Aorta (tissue), 5 donors: ENCODE measurements at places on chromosomes 12 and 14.

- no peak overlapping the region for H3K27ac ChIP-seq
- H3K4me1 ChIP-seq, result no peaks in the 10 kb centered on the region
- no peak overlapping the region for H3K4me3 ChIP-seq
- no peaks in the 10 kb centered on the region for H3K27me3 ChIP-seq
Observed at GRCh38 chr12:45543887-45544286, 185.6 kb upstream of the ARID2 start.

DNA sequence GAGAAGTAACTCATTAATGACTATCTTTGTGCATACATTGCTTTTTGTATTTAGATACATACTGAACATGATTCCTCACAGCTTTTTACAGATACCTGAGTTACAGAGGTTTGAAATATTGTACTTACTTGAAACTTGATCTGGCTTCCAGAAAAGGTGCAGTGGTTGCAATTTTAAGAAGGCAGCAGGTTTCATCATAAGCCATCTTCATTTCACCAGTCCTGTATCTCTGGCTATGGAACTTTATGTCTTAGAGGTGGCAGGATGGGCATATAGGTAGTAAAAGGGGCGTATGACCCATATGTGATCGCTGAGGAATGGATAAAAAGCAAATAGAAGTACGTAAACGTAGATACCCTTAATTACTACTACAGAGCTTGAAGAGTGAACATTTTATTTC is 13.7 kb downstream of the ZBTB1 start:
- no peak overlapping the region for H3K27ac ChIP-seq
- H3K4me1 ChIP-seq, result peaks cover 3% of the 10 kb centered on the region

DNA sequence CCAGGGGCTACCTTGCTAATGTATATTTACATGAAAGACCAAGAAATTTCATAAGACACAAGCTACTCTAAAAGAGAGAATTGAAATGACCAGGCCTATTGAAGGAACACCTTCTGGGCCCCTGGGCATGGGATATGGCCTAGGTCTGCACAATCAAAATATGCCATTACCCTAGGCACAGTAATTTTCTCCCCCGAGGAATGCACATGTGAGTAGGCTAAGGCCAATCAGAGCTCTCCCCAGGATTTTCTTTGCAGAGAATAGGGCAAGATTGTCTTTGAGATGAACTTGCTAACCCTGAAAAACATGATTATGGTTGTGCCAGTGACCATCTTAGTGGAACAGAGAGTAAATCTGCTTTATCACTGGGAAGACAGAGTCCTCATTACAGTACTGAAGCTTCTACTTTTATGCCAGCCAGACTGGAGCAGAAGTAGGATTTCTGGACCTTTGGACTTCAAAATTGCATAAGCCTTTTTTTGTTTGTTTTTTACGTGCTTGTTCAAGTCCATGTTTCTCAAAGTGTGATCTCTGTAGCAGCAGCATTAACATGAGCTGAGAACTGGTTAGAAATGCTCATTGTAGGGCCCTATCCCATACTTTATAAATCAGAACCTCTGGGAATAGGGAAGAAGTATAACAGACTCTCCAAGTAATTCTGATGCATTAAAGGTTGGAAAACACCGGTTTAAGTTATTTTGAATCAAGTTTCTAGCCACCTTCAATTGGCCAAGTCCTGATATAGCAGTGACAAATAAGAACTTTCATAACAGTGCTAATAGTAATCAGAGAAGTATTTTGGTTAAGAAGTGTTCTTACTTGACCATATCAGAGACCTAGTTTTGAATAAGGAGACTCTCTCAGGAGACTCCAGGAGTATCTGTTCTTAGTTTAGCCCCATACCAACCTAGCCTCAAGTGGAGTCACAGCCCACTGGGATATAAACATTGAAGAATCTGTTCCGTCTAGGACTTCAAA is 112.9 kb downstream of the LMO3 start:
- no peak overlapping the region for H3K27ac ChIP-seq
- H3K4me3 ChIP-seq, result no peak overlapping the region
- no peaks in the 10 kb centered on the region for H3K27me3 ChIP-seq
- no peak for DNase-seq

DNA sequence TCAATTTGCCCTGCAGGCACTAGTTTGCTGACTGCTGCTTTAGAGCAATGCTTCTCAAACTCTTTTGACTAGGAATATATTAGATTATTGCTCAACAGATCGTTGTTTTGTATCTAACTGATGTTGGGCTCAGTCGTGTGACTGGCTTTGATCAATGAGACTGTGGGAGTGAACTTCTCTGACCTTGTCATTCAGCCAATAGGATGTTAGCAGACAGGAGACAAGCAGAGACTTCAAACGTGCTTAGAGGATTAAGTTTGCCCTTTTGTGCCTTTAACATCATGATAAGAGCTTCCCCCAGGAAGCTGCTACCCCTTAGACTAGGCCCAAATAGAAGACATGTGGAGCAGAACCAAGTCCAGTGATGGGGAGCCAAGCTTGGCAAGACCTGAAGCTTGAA is 76.7 kb upstream of the ELK3 start:
- H3K27ac ChIP-seq, result no peak overlapping the region
- H3K27me3 ChIP-seq, result no peaks in the 10 kb centered on the region
- no peaks in the 10 kb centered on the region for H3K4me1 ChIP-seq
- no peak overlapping the region for H3K4me3 ChIP-seq
- no peak for DNase-seq

GRCh38 chr14:100295376-100296105 is 10.7 kb downstream of the SLC25A29 start:
- no peak overlapping the region for H3K4me3 ChIP-seq
- H3K36me3 ChIP-seq, result peaks cover 2% of the 10 kb centered on the region
- H3K27ac ChIP-seq, result no peak overlapping the region
- H3K4me1 ChIP-seq, result no peaks in the 10 kb centered on the region
- peak; percentile 24 for DNase-seq

DNA sequence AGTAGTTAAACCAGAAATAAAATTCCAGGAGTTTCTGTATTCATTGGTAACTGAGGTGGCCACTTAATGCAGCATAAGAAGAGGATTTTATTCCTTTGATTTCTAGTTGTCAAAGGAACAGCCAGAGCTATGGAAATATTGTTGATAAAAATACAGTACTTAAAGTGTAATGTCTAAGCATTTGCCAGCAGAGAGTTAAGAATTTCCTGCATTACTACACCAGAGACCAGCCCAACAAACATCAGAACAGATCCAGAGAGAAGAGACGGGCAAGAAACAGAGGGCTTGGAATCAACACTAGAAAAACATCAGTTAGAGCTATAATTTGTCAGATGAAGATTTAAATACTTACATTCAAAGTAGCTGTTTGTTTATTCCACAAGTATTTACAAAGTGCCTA is 77.9 kb downstream of the ST8SIA1 start:
- no peak for DNase-seq
- no peak overlapping the region for H3K27ac ChIP-seq
- no peak overlapping the region for H3K4me3 ChIP-seq
- no peaks in the 10 kb centered on the region for H3K36me3 ChIP-seq
- peaks cover 3% of the 10 kb centered on the region for H3K4me1 ChIP-seq

- H3K27me3 ChIP-seq, result no peaks in the 10 kb centered on the region
- H3K4me3 ChIP-seq, result no peak overlapping the region
- H3K27ac ChIP-seq, result no peak overlapping the region
- H3K4me1 ChIP-seq, result no peaks in the 10 kb centered on the region
Observed at GRCh38 chr14:51639668-51640316, 11.9 kb upstream of the FRMD6 start.

GRCh38 chr12:53096089-53096741 is 1.3 kb upstream of the IGFBP6 start:
- H3K27ac ChIP-seq, result peak overlapping the region; percentile 97
- H3K4me3 ChIP-seq, result no peak overlapping the region
- H3K36me3 ChIP-seq, result no peaks in the 10 kb centered on the region
- no peaks in the 10 kb centered on the region for H3K4me1 ChIP-seq

DNA sequence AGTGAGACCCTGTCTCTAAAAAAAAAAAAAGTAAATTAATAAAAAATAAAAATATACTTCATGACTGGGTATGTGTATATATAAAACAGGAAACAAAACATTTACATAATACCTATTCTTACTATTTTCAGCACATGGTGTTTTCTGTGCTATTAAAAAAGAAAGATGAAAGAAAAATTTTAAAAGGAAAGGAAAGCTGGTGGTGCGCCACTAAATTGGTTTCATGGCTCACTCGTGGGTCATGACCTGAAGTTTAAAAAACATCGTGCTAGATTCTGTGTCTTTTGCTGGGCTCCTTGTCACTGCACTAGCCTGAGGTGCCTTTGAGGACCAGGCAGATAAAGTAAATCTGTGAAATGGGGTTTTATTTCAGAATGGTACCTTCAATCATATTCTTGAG is 69.8 kb downstream of the IFT43 start:
- peaks cover 5% of the 10 kb centered on the region for H3K36me3 ChIP-seq
- no peak overlapping the region for H3K27ac ChIP-seq
- DNase-seq, result no peak

- H3K27ac ChIP-seq, result no peak overlapping the region
- no peaks in the 10 kb centered on the region for H3K36me3 ChIP-seq
- no peak for DNase-seq
- no peaks in the 10 kb centered on the region for H3K4me1 ChIP-seq
- no peak overlapping the region for H3K4me3 ChIP-seq
Observed at GRCh38 chr14:22994762-22995275, 12.5 kb upstream of the AJUBA start.

DNA sequence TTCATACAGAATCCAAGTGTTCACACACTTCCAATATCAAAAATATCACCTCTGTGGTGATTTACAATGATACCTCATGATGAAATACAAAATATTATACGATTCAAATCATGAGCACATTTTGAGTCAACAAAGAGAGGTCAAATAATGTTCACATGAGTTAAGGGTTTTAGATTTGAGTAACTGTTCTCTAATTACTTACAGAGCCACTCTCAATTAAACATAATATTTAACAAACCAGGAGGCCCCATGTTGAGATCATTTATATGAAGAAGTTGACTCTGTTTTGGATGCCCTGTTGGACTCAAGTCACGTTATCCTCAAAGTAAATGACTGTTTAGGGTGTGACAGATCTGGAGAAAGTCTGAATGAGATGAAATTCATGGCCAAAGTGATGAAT is 53.5 kb downstream of the NUAK1 start:
- H3K4me1 ChIP-seq, result peaks cover 14% of the 10 kb centered on the region
- no peak overlapping the region for H3K4me3 ChIP-seq
- no peak overlapping the region for H3K27ac ChIP-seq
- H3K27me3 ChIP-seq, result no peaks in the 10 kb centered on the region
- no peak for DNase-seq
- H3K36me3 ChIP-seq, result no peaks in the 10 kb centered on the region

- no peak overlapping the region for H3K27ac ChIP-seq
- H3K4me1 ChIP-seq, result no peaks in the 10 kb centered on the region
- DNase-seq, result no peak
- peak overlapping the region; percentile 40 for H3K4me3 ChIP-seq
Observed at GRCh38 chr14:90060965-90061684, 669 bp upstream of the KCNK13 start.

DNA sequence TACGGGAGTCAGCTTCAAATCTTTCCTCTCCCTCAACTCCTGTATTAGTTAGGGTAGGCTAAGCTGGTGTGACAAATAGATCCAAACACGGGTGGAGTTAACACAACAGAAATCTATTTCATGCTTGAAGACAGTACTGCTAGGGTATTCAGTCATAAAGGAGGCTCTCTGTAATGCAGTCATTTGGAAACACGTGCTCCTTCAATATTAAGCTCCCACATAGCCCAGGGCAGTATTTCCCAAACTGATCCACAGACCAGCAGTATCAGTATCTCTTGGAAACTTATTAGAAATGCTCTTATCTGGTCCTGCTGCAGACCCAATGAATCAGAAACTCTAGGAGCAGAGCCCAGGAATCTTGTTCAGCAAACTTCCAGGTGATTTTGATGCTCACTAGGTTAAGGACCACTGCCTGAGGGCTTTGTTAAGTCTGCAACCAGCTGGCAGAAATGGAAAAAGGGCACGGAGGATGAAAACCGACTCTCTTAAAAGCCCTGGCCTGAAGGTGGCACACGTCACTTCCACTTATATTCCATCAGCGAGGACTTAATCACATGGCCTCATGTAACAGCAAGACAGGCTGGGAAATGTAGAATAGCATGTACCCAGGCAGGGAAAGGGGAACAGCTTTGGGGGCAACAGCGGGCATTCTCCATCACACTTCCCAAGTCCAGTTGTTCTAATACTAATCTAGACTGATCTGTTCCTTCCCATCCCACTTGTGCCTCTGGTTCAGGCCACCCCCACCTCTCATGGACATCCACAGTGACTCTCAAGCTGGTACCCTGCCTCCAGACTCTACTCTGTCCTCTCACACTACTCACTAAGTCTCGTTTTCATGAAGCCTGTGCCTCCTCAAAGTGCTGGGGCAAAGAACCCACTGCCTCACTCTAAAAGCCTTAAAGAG is 38.2 kb upstream of the RIC8B start:
- H3K4me3 ChIP-seq, result no peak overlapping the region
- H3K4me1 ChIP-seq, result no peaks in the 10 kb centered on the region
- H3K27me3 ChIP-seq, result no peaks in the 10 kb centered on the region
- no peak for DNase-seq
- no peaks in the 10 kb centered on the region for H3K36me3 ChIP-seq

- no peak for DNase-seq
- H3K36me3 ChIP-seq, result no peaks in the 10 kb centered on the region
- H3K4me3 ChIP-seq, result no peak overlapping the region
- peaks cover 3% of the 10 kb centered on the region for H3K27me3 ChIP-seq
- H3K27ac ChIP-seq, result no peak overlapping the region
- no peaks in the 10 kb centered on the region for H3K4me1 ChIP-seq
Observed at GRCh38 chr14:70096866-70097265, 91.9 kb downstream of the SLC8A3 start.

DNA sequence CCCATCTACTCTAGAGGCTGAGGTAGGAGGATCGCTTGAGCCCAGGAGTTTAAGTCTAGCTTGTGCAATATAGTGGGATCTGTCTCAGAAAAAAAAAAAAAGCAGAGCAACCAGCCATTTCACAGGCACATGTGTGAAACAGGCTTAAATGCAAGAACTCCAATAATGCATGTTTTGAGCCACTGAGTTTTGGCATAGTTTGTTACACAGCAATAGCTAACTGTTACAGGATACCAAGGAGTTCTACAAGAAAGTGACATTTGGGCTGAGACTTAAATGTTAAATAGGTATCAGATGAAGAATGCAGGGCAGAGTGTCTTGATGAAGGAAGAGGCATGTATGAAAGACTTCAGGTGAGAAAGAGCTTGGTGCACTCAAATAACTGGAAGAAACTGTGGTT is 240.0 kb upstream of the FOXN3 start:
- H3K27ac ChIP-seq, result no peak overlapping the region
- no peaks in the 10 kb centered on the region for H3K36me3 ChIP-seq
- no peak for DNase-seq
- H3K4me3 ChIP-seq, result no peak overlapping the region
- H3K4me1 ChIP-seq, result no peaks in the 10 kb centered on the region
- H3K27me3 ChIP-seq, result no peaks in the 10 kb centered on the region
